ENCODE measurements at places on chromosomes 11 and 22.

- DNase-seq = no peak
These were observed 31.9 kb downstream of the FBLN1 start for GRCh38 chr22:45534339-45535192.

DNA sequence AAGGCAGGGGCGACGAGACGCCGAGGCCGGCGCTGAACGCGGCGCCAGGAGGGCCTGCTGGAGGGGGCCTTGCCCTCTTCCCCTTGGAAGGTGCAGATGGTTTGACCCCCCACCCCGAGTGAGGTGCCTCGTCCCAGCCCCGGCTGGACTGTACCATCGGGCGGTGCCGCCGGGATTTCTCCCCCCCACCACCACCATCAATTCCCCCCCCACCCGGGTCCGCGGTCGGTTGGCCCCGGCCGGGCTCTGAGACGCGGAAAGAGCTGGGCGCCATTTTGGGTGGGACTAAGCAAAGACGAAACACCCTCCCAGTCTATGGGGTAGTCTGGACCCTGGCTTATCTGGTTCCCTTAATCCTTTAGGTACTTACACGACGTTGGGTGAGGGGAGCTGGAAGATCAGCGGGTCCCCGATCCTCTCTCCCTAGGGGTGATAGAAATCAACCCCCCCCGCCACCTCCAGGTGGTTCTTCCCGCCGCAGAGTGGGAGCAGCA, at the start of gene PRDM10:
Gene PRDM10, minus strand, starts transcription at position 484 of the 494 bp plus-strand sequence. CDS start 41,871 bp downstream, outside the sequence.
- DNase-seq = no peak

GRCh38 chr22:22571429-22571828, 12.4 kb upstream of the PRAME start:
- DNase-seq = no peak

- no peak for DNase-seq
These were observed 41.6 kb upstream of the PHF21B start for GRCh38 chr22:45051419-45051818.

DNA sequence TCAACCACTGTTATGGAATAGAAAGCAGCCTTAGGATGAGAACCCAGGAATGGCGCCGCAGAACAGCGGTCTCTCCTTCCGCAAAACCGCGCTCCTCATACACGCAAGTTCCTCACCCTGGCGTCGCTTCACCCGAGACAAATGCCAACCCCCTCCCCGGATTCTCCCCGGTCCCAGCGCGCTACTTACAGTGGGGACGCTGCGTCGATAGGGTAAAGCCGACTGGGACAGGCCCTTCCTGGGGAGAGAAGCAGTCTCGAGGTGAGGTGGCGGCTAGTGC, 287 bp downstream of the RPS13 start:
- no peak for DNase-seq

DNA sequence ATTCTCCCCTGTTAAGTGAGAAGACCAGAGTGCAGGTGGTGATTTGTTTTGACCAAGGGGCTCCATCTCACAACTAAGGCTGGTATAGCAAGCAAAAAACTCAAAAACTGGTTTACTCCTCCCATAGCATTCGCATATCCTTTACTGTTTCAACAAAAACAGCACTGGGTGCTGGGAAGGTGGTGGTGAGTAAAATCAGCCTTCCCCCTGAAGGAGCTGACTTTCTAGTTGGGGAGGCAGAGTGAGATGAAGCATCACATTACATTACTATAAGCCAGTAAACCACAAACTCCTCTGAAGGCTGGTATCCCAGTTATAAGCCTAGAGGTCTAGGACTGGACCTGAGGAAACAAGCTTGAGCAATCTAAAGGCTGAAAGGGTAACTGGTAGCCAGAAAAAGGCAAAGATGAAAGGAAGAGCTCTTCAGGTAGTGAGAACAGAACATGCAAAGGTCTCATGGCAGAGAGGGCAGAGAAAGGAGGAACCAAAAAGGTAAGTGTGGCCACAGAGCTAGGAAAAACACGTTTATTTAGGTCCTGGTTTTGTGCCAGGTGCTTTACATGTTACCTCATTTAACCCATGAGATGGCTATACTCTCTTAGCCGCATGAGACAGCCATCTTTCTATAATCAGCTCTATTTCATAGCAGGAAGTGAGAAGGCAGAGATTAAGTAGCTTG, 22.3 kb downstream of the TMEM123 start:
- no peak for DNase-seq

DNA sequence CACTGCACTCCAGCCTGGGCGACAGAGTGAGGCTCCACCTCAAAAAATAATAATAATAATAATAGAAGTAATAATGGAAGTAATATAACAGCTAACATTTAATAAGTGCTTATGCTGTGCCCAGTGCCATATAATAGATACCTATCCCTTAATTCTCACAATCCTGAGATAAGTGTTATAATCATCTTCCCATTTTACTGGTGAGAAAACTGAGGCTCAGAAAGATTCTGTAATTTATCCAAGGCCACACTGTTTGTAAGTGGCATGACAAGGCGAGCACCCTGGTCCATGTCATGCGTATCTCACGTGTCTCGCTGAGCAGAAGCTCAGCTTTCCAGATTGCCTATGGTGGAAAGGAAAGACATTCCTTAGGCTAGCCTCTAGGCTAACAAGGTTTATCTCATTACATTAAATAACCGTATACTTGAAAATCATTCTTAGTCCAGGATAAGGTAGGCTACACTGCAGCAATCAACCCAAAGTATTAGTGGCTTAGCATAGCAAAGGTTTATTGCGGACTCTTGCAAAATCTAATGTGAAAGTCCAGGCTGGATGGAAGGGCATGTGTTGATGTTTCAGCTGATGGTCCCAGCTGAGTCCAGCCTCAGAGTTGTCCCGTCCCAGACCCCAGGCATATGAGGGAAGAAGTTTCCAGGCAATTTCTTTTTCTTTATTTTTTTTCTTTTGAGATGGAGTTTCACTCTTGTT, 15.0 kb upstream of the LDLRAD3 start:
- DNase-seq = no peak

DNA sequence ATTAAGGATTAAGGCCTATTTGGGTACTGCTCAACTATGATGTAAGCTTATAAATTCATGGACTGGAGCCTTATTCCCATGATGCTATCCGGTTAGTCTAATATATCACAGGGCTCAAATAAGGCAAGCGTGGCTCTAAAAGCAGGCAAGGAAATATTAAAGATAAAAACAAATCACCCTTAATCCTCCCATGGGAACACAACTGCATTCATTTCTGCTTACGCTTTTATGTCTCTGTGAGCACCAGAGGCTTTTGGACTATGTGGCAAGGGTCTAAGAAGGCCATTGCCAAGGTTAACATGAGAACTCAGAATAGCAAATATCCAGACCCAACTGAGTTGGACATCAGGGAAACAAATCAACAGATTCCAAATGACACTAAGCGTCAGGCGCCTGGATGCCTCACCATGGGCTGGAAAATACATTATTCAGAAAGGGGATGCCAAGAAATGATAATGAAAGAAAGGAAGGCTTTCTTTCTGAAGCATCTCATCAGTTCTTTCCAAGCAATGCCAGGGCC, 138.1 kb downstream of the SLC1A2 start:
- DNase-seq = no peak

DNA sequence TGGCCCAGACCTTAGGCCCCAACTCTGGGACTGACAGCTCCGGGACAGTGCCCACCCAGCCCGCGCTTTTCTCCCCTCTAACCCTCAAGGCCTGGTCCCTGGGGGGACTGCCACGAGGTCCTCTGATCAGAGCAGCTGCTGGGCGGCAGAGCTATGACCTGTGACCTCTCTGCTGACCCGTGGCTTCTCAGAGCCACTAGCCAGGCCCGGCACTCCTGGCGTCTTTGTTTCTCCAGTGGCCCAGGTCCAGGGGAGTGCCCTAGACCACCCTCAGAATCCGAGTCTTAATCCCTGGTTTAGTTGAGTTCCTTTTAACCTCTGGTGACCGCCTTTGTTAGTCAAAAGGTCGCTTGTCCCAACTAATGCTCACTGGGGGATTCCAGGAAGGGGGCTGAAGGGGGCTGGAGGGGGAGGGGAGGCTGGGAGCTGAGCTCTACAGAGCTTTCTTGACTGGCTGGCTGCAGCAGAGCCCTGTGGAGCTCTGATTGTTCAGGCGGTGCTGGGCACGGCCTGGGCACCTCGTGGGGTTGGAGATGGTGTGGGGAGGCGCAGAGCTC, 1.2 kb downstream of the FBLN1 start:
- DNase-seq = no peak

- DNase-seq = no peak
These were observed 138.5 kb downstream of the MYO18B start for GRCh38 chr22:25880524-25880923.

DNA sequence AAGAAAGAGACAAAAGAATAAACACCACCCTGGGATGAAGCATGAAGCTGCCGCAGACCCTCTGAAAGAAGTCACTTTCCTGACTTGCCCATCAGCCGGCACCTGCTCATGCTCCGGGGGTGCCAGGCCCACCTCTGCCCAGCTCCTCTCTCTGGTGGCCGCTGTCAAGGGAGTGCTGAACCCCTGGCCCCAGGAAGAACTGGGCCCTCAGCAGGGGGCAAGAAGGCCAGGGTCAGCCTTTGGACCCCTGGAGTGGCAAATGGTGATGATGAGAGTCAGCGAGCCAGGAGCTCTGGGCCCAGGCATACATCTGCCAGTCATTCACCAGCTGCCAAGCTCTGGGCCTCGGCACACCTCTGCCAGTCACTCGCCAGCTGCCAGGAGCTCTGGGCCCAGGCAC, 17.4 kb downstream of the TTLL8 start:
- no peak for DNase-seq

GRCh38 chr11:62315431-62315830, 16.6 kb upstream of the SCGB1D4 start:
- DNase-seq = no peak

DNA sequence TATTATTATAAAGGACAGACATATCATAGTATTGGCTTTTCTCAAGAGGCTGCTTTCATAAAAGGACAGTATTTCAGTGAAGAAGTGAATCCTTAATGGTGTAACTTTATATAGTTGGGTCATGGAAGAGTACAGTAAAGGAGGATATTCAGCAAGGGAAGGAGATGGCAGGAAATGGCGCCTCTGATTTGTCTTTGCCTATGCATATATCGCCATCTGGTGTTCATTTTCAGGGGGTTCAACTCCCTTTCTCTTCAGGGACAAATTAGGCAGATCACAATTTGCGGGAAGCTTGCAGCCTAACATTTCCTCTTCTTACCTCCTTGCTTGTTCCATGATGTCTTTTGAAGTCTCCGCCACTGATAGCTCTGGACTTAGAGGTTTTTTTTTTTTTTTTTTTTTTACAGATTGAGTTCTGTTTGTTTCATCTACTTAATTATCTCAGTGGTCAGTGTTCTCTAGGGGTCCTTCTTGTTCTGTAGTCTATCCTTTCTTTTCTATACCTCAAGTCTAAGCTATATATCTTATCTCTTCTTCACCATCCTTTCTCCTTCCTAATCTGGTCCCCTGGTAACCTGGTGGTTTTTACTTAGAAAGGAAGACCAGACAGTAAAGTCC, 21.8 kb upstream of the RRM1 start:
- DNase-seq = no peak

GRCh38 chr22:39959640-39960447, at the start of gene TMA7B:
TMA7B (plus strand) TSS chr22:39960397; CDS start chr22:39964375, 3,978 bp downstream.
- DNase-seq = no peak
